ENCODE measurements at places on chromosomes 12 and 14.

DNA sequence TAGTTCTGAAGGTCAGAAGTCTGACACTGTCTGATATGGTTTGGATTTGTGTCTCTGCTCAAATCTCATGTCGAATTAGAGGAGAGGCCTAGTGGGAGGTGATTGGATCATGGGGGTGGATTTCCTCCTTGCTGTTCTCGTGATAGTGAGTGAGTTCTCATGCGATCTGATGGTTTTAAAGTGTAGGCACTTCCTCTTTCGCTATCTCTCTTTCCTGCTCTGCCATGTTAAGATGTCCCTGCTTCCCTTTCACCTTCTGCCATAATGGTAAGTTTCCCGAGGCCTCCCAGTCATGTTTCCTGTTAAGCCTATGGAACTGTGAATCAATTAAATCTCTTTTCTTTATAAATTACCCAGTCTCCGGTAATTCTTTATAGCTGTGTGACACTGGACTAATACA, 84.1 kb upstream of the TMTC1 start:
- DNase-seq, result no peak

DNA sequence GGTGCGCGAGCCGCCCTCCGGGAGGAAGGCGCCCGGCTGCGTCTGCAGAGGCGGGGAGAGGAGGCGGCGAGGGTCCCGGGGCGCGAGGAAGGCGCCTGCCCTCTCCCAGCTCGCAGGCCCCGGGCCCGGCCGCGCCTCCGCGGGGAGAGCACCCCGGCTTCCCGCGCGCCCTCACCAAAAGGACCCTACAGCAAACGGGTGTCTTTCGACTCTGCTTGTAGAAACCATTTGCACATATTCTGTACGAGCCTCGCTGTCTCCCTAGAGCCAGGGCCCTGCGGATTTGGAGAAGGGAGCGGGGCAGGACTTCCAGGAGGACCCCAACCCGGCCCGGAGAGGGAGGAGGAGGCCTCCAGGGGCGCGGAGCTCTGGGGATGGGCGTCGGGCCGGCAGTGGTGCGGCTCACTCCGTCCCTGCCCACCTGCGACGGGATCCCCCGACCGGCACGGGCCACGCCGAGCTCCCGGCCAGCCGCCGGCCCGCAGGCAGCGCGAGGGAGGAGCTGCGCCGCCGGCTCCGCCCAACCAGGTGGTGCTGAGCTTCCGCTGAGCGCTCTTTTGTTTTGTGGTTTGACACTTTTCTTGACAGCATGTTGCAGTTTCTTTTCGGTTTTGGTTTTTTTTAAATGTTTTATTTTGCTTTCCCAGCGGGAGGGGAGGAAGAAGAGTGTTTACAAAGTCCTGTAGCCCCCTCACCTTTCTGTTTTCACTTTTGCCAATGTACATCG, 103.3 kb upstream of the FKBP4 start:
- peak; percentile 29 for DNase-seq

DNA sequence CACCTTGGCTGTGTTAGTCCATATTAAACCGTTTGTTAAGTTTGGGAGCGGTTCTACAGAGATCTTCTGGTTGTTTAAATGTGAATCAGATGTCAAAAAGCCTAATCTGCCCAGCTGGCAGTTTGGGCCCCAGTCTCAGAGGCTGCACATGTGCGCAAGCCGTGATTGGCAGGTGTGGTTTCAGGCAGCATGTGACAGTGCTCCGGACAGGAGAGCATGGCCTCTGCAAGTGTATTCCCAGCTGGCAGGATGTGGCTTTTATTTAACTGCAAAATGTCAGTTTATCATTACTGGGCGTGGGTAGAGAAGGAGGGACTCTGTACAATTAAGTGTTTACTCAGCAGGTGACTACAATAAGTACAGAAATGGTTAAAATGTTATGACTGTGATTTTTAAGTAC, 77.5 kb downstream of the PELI2 start:
- no peak for DNase-seq

- no peak for DNase-seq
Measured at GRCh38 chr12:12548713-12549112, 13.9 kb downstream of the DUSP16 start.

GRCh38 chr12:92446083-92446460, 256.7 kb upstream of the PLEKHG7 start:
- no peak for DNase-seq

- DNase-seq, result no peak
Measured at GRCh38 chr14:49574038-49574437, 12.1 kb downstream of the RPS29 start.

DNA sequence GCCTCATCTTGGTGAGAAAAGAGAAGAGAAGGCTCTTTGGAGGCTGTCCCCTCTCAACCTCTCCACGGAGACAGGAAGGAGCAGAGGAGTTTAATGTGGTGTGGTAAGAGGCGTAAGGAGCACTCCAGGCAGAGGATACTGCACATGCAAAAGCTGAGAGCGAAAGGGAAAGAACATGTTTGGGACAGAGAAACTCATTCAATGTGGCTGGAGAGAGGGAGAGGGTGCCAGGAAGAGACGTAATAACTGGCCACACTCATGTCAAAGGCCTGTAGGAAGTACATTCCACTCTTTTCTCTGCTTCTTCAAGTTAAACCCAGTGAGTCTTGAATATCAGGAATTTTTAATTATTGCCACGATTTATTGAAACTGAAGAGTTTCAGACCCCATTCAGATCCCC, 12.0 kb downstream of the VDR start:
- DNase-seq, result no peak

- DNase-seq, result no peak
Measured at GRCh38 chr12:65755596-65755978, 68.7 kb upstream of the HMGA2 start.

DNA sequence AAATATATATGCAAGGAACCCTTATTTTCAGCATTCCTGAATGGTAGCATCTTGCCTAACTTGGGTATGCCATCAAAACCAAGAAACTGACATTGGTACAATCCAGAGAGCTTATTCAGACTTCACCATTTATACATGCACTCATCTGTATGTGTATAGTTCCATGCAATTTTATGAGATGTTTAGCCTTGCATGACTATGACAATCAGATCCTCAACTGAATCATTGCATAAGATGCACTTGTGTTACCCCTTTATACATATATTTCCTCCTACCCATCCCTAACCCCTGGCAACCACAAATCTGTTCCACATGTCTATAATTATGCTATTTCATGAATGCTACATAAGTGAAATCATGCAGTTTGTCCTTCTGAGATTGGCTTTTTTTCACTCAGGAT, 37.0 kb upstream of the PPFIBP1 start:
- no peak for DNase-seq

DNA sequence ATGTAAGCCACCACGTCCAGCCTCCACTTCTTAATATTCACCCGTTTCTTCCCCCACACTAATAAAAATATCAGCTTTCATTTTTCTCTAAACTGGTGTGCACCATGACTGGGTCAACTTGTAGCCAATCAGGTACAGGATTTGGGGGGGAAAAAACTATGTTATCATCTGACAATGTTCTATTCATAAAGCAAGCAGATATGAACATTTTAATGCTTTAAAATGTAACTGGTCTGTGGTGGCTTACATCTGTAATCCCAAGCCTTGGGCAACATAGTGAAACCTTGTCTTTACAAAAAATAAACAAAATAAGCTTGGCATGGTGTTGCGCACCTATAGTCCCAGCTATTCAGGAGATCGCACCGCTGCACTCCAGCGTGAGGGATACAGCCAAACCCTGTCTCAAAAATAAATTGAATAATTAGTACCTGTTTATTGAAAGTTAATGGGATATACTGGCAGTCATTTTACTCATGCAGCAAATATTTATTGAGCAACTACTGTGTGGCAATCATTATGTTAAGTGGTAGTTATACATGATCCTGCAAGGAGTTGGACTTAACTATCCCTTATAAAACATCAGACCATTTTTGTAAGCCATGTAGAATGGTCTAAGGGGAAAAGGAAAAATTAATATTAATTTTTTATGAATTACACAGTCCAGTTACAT, 15.3 kb upstream of the ITPR2 start:
- no peak for DNase-seq

DNA sequence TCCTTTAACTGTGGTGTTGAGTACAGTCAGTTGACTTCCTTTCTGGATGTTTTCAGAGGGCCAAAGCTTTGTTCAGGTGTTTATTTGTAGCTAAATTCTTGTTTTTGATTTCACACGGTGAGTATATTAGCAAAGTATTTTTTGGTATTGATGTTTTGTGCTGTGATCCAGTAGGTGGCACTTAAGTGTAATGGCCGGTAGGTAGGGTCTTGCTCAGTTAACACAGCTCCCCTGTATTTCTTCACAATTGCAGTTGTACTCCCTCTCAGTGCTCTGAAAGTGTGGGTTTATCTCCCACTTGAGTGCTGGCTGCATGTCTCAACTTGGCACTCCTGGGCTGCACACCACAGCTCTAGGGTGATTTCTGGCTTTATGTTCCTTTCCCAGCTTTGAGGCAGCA, 339.5 kb downstream of the AEBP2 start:
- no peak for DNase-seq

GRCh38 chr14:55702511-55702910, 122.5 kb downstream of the KTN1 start:
- DNase-seq, result no peak

DNA sequence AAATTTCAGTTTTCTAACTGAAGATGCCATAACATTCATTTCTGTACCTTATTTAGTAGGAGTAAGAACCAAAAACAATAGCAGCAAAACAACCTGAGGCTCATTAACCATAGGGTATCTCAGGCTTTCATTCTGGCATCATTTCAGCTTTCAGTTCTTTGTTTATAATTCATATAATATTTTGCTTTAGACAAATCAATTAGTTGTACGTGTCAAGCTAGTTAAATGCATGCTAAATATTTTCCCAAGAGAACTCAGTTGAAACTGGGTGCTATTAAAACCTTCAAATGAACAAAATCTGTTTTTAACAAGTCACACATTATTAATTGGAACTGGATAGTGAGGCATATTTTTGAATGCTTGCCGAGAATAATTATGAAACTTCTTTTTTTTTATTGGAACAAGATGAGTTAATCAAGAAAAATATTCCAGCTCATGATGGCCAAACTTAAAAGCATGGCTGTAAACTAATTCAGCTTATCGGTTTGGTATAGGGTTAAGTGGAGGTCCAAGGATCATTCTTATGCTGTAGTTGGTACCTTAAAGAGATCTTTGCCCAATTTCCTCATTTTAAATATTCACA, 442.7 kb downstream of the BTG1 start:
- no peak for DNase-seq

DNA sequence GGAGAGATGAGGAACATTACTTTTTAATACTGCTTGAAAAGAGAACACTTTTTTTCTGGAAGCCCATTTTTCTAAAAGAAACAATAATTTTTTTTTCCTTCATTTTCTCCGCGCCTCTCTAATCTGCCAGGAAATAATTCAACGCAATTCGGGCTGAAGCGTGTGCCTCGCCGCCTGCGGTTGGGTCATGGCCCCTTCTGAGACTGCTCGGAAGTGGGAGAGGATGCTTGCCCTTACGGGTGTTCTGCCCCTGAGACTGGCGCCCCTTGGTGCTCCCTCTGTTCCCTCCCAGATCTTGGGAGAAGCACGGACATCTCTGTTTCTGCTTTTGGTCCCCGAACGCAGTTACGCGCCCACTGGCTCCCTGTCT, 332 bp upstream of the TBC1D30 start:
- no peak for DNase-seq

GRCh38 chr14:81826081-81826480, 292.4 kb upstream of the SEL1L start:
- DNase-seq, result no peak

GRCh38 chr12:22034709-22035506, 11.1 kb upstream of the CMAS start:
- DNase-seq, result no peak

GRCh38 chr12:105935106-105935505, 203.6 kb downstream of the NUAK1 start:
- no peak for DNase-seq

GRCh38 chr14:82445810-82446570, 912.3 kb upstream of the SEL1L start:
- no peak for DNase-seq

DNA sequence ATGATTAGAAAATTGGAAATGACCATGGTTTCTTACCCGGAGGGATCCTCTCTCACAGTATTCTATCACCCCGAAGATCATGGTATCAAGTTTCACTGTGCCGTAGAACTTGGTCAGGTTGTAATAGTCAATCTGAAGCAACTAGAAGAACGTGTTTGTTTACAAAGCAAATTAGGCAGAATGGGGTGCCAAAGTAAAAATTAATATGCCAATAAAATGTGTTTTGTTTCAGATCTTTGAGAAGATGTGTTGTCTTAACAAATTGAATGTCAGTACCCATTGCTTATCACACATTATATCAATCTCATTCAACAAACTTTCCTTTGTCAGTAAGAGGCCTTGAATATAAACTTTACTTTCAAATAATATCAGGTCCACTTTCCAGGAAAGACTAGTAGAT, 45.0 kb downstream of the GUCY2C start:
- DNase-seq, result no peak

GRCh38 chr12:28830491-28830890, 318.6 kb upstream of the FAR2 start:
- DNase-seq, result no peak

DNA sequence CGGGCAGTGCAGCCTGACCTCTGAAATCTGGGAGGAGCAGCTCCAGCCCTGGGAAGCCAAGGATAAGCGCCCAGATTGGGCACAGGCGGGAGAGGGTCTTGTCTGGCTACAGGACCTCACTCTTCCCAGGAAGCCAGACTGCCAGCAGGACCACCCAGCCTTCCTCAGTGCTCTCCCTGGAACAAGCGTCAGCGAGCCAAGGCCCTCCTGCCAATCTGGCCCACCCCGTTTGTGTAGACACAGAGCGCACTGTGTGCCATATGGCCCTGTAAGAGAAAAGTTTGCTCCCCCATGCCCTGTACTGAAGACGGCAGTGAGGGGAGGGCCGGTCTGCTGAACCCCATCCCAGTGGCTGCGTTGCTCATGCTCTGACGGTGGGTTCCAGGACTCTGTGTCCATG, 1.2 kb upstream of the C14orf180 start:
- no peak for DNase-seq

DNA sequence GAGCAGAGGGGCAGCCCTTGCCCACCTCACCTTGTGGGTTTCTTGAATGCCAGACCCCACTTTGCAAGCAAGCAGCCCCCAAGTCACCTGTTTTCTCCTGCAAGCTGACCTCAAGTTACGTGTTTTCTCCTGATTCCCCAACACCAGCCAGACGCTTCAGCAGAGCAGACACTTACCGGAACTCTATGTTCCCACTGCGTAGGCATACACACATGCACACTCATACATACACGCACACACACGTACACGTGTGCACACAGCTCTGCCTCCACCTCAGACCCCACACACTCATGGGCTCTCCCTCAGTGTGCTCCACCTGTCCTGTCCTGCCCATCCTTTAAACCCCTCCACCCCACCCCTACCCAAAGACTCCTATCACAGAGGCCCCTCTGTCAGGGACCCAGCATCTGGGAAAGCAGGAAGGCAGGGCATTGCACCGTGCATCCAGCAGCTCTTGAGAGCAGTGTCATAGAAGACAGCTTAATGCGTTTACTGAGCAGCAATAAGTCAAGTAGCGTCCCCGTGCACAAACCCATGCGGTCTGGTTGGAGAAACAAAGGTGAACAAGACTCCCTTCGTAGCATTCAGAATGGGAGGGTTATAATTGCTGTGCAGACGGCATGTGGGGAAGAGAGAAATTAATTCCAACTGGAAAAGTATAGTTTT, 44.4 kb downstream of the TMEM63C start:
- DNase-seq, result no peak

- no peak for DNase-seq
Measured at GRCh38 chr12:95083471-95083870, 10.1 kb upstream of the NR2C1 start.

All from activated effector memory CD4-positive, alpha-beta T cell treated with Interleukin-2 at 50 U/mL for 16 hours (primary cell).